ENCODE measurements at places on chromosomes 3 and 15.

DNA sequence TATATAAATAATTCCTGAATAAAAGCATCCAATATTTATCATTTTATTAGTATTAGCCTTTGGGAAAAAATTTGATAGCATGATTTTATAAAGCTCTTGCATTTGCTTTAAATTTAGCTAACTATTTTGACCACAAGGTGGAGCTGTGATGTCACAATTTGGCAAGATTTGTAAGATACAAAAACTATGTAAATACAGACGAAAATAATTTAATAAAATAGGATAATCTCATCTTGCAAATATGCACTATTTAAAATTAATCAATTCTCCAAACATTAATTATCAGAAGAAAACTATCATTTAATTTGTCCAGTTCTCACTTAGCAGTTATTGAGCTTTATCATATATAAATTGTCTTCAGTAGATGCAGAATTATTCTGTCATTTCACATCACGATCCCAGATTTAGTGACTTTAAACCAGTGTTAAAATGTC is 95.4 kb downstream of the PLOD2 start:
- DNase-seq = peak; percentile 72

GRCh38 chr15:90684281-90684680 is 32.9 kb upstream of the BLM start:
- no peak for DNase-seq

DNA sequence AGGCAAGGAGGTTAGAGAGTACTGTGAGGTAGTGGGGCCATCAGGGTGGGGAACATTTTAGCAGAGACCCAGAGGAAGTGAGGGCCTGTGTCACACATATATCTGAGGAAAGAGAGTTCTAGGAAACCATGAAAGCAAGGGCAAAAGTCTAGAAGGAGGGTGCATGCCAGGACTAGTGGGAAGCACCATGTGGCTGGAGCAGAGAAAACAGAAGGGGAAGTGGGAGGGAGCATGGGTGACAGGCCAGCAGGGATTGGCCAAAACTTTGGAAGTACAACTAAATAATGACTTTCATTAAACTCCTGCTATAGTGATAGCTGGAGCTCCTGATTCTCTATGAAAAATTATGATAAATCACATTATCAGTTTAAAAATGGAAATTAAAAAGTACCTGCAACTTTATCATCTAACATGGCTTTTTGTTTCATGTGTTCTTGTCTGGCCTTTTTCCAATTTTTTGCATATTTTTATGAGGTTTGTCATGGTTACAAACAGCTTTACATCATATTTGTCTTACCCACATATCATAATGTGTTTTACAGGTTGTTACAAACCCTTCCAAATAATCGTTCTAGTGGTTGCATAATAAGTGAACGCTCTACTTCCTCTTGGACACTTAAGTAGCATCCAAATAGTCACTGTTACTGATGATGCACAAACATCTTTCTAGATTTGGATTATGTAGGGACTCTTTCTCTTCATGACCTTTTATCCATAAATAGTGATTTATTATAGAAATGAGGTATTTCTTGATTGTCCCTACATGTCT is 168.3 kb downstream of the NEK10 start:
- DNase-seq = no peak

- DNase-seq = peak; percentile 48
Measured at GRCh38 chr15:80694611-80695098, 455 bp upstream of the ABHD17C start.

DNA sequence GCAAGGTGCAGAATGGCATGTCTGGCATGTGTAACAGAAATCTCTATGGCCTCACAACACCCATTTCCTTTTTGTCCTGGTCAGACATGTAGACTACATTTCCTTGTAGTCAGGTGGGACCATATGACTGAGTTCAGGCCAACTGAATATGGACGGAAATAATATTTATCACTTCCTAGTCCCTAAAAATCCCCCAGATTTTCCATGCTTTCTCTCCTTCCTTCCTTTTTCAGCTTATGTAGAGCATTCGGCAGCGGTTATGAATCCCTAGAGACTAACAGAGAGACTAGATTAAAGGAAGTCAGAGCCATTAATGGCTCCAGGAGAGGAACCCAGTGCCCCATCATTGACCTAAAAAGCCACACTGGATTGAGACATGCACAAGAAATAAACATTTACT is 35.8 kb downstream of the SLC9A9 start:
- no peak for DNase-seq

DNA sequence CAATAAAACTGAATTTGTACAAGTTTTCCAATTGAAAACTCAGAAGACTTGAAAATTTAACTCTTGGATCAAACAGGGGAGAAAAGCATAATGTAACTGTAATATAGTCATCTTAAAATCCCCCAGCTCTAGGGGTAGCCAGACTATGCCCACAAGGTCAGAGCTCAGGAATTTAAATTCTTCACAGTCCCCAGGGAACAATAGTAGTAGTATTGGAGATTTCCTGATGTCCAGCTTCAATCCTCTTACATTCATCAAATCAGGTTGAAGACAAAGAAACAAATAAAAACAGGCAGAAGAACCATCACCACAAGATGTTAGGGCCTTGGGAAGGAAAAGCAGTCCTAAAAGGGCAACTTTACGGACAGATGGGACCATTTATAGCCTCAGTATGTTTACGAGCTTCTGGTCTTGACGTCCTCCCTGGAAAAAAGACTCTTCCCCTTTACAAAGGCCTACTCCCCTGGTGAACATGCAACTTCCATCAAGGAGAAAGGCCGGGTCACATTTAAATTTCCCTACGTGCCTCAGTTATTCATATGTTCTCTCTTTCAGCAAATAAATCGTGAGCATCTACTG is 96.8 kb downstream of the PLCH1 start:
- DNase-seq = no peak

GRCh38 chr3:170840291-170840859 is 29.6 kb downstream of the RPL22L1 start:
- no peak for DNase-seq

DNA sequence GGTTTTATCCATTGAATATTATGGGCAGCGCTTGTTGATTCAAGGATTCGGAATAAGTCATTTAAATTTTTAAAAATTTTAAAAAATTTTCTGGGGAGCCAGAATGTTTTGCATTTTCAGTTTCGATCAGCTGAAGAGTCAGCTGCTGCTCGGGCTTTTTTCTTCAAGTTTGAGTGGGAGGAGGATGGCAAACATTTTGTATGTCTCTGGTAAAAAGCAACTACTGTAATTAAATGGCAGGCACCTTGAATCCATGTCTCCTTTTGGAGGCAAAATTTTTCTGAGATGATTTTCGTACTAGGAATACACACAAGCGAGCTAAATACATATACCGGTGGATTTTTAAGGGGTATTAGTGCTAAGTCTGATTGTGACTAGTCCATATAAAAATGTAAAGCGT is 612 bp downstream of the C3orf38 start:
- peak; percentile 67 for DNase-seq

DNA sequence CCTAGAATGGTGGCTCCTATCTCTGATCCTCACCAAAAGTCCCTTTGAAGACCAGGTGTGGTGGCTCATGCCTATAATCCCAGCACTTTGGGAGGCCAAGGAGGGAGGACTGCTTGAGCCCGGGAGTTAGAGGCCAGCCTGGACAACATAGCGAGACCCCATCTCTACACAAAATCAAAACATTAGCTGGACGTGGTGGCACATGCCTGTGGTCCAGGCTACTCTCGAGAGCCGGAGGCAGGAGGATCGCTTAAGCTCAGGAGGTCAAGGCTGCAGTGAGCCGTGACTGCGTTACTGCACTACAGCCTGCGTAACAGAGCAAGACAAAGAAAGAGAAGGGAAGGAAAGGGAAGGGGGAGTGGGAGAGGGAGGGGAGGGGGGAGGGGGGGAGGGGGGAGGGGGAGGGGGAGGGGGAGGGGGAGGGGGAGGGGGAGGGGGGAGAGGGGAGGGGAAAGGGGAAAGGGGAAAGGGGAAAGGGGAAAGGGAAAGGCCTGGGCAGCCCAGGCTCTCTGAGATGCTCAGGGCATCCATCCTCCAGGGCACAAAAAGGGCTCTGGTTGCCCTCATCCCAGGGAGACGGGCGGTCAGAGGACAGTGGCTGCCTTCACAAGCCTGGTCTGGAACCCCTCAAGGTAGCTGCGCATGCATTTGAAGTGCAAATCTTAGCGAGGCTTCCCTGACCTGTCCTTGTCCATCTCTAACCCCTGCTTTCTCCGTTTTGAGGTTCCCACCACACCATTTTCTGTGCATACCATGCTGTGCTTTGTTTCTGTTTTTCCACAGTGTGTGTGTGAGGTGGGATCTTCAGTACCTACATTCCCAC is 76.1 kb downstream of the LDHAL6B start:
- DNase-seq = no peak

- DNase-seq = peak; percentile 38
Measured at GRCh38 chr15:75809986-75810750, 33.1 kb upstream of the UBE2Q2 start.

GRCh38 chr15:70523616-70524015 is 239.7 kb downstream of the UACA start:
- DNase-seq = no peak

- DNase-seq = no peak
Measured at GRCh38 chr3:118577055-118577777, 457.4 kb downstream of the IGSF11 start.

DNA sequence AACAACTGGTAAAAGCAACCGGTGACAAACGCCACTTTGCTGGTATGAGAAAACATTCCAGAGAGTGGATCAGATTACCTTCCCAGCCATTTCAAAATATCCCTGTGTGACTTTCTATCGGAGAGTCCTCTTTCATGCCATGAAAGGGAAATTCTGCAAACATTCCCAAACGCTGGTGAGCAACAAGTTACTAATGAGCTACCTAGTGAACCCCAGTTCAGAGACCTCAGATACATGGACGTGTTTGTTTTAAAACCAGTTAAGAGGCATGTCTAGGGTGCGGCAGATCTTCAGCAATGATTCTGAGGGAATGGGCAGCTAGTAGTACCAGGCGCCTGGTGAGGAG is 418.2 kb upstream of the NR2F2 start:
- DNase-seq = no peak

GRCh38 chr15:29465196-29465595 is 195.6 kb upstream of the NSMCE3 start:
- DNase-seq = no peak

All from GM12865 (cell line).